ENCODE measurements at places on chromosomes 4 and X. TPM values are rescaled to one million over a fixed set of nuclear protein-coding genes. Genes with fewer than 3 reads are reported as not detected.

Gene PCDH10
- not detected for total RNA-seq

Gene ESX1
- not detected for total RNA-seq

Gene BANK1
- not detected for total RNA-seq

DNA sequence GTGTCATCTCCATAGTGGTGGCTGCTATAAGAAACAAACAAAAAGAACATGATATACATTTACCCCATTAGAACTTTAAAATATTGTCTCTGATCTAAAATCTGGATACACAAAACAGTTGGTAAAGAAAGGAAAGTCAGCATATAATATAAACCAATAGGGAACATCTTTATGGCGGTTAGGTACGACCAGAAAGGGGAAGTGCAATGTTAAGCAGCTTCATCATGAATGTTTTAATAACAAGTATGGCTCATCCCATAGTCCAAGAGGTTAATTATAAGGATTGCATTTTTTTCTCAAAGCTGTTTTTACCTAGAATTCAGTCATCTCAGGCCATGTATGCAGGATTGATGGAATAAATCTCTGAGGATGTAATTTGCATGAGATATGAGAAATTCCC, 1869.7 kb downstream of the PCDH7 start:
- DNase-seq, result no peak

DNA sequence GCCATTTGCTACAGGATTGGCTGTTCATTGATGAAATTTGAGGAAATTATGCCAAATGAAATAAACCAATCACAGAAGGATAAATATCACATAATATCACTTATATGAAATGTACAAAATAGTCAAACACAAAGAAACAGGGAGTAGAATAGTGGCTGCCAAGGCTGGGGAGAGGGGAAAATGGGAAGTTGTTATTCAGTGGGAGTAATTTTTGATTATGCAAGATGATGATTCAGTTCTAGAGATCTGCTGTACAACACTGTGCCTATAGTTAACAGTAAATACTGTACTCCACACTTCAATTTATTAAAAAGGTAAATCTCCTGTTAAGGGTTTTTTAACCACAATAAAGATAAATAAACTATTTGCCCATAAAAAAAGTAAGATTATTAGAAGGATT, 101.1 kb downstream of the TMA16 start:
- no peak for DNase-seq

DNA sequence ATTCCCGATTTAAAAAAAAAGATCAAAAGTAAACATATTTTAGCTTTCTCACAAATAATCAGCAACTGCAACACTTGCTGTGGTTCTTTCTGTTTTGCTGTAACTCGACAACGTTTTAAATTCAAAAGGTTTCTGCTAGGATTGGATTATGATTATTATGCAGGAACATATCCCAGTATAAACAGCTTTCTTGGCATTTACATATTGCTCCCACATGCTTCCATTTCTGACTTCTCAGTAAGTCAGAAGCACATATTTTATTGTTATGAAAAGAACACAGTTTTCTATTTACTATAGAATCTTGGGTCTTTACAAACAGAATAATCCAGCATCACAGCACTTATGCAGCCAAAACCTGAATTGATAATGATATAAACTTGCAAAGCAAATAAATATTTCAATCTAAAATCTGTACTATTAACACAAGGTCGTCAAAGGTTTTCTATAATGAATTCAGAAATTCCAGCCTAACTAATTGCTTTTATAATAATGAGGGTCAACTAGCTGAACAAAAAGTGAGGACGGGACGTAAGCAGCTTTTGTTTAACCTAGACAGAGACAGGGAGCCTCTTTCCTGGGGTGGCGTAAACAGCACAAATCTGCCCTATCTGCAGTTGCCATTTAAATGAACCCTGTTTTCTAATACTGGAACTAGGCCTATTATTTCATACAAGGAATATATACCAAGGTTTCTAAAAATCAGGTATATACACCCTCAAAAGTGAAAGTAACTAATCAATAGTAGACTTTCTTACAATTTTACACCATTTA, 9.8 kb upstream of the PCDH18 start:
- DNase-seq, result no peak

DNA sequence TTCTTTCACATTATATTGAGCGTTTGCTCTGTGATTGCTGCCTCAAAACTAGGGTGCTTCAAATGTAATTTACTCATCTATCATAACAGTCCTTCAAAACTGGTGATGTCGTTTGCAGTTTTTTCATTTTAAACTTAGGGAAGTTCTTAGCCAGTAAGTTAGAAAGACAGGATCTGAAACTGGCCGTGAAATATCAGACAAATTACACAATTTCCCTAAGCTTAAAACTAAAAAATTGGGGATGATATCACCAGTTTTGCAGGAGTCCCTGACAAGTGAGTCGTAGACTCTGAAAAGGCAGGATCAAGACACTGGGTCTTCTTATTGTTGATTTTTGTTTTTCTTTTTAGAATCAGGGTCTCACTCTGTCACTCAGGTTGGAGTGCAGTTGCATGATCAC, 44.8 kb downstream of the MOB1B start:
- DNase-seq, result no peak

DNA sequence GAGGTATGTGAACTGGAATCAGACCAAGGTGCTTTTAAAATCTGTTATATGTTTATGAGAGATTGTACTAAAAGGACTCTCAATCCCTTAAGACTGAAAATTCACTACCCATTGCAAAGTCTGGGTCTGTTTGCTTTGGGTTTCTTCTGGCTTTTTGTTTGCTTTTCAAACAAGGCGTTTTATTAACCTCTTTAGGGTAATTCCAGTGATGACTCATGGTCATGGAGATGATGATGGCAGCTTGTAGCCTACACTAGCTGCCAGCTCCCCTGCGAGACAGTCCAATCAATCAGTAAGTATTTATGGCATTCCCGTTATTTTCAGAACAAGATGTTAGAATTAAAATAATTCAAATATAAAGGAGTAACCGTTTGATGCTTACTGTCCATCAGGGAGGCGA, 643.8 kb upstream of the FTHL17 start:
- no peak for DNase-seq

- DNase-seq, result no peak
These were observed 10.2 kb upstream of the STBD1 start for GRCh38 chr4:76296286-76296820.
